Sciatic nerve (tissue), 2 donors: ENCODE measurements at places on chromosomes 1 and 21. TPM values are rescaled to one million over a fixed set of nuclear protein-coding genes. Genes with fewer than 3 reads are reported as not detected.

TCHH gene
- 0.13 TPM for total RNA-seq

OR10K1 gene
- total RNA-seq, result not detected

ARHGAP30 gene
- 13.7 TPM for total RNA-seq

- no peak for DNase-seq
Observed at GRCh38 chr1:237921306-237921705, 30.6 kb upstream of the ZP4 start.

DNA sequence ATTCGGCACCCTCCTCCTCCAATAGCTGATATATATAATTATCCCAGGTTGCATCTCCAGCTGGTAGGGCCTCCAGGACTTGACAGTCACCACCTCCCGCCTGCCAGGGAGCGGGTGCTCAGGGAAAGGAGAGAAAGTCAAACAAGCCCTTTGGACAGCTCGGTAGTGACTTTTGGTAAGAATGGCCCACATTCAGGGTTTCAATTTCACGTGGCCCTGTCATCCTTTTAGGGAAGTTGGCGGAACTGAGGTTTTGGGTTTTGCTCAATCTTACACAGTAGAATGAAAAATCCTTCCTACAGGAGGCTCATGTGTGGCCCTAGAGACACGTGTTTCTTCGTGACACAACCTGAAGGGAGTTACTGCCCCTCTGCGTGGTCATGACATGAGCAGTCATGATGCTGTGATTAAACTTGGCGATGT lies 44.2 kb downstream of the CAPN8 start:
- DNase-seq, result no peak

DNA sequence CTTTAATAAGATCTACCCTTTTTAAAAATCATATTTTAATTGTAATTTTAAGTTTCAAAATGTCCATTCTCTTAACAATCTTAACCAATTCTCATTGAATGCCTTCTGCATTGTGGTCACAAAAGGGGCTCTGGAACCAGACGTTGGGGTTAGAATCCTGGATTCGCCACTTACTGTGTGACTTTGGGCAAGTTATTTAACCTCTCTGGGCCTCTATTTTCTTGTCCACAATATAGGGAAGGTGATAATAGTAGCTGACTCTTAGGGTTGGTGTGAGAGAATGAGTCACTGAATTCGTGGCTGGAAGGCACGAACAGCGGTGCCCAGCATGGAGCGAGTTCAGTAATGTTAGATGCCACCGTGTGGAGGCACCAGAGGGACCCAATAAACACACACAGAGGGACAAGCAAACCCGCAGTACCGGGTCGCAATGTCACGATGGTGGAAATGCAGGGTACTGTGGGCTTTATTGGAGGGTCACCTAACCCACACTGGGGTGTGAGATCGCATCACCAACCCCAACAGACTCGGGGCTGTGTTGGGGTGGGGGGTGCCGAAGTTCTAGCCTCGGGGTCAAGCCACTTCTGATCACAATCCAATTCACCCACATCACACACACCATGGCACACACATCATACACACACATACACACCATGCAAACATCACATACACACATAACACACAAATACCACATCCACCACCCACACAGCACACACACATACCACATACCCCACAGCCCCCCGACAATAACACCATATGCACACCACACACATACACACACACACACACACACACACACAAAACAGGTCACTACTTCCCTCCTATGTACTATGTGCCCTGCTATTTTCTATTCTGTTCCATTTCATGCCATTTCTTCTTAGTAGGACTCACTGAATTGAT lies 27.0 kb upstream of the IFNAR2 start:
- DNase-seq, result no peak

GRCh38 chr1:17561247-17561548 lies 21.7 kb downstream of the ARHGEF10L start:
- no peak for DNase-seq

DNA sequence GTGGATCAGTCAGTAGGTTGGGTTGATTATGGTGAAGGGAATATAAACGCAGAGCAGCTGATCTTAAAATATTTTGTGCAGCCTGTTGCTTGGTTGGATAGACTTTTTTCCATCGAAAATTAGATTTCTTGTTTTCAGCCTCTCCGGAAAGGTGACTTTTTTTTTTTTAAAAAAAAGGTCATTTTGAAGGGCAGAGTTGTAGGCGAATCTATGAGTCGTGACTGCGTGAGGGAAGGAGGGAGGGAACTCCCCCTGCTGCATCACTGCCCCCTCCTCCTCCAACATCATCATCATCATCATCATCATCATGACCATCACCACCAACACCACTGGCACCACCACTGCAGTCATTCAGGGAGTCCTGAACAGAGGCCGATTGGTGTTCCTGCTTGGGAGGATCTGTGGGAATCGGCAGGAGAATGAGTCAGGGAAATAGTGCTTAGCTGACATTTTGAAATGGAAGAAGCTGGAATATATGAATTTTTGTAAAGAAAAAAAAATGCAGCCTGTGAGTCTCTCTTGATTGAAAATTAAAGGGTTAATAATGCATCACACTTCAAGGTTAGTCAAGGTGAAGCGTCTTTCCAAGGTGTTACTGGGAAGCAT lies 1.2 kb downstream of the ATP1B1 start:
- DNase-seq, result no peak

DNA sequence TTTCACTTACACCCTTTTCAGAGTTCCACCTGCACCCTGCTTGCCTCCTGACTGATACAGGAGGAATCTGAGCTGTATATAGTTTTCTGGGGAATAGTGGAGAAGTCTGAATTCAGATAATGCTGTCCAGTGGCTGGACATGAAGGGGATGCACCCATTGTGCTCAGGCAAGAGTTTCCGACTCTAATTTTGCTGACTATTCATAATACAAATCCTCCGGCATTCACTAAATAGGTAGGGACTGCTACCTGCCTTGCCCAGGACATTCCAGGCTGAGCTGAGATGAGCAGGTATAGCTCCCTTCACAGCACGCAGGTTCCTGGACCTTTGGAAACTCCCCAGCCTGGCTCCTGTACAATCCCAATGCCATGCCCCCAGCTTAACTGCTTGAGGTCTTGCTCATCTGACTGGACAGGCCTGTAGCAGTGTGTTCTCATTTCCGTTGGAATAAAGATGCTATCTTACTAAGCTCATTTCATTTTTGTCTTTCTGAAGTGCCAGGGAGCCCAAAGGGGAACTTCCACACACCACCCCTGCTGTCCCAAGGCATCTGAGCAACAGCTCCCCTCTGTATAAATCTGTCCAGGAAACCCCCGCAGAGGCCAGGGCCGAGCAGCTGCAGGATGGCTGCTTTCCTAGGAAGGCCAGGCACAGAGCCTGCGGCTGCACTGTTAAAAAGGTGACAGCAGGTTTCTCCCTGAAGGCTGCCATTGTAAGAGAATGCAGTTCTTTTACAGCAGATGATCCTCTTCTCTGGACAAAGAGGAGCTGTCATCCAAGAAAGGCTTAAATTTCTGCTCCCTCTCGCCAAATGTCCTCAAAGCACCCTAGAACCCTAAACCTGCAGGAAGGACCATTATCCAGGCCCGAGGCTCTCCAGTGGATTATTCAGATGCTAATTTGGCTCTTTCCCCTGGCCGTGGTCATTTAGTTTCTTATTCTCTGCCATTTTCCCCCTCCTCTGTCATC lies 21.7 kb upstream of the VASH2 start:
- no peak for DNase-seq
